Cardiac muscle cell (in vitro differentiated cells and primary cell): ENCODE measurements at places on chromosomes 4 and X. TPM values are rescaled to one million over a fixed set of nuclear protein-coding genes. Genes with fewer than 3 reads are reported as not detected.

Gene KLB
- polyA plus RNA-seq = 0.12 TPM in 1 of 2 replicates, not detected in the other

Gene GLRA2
- 0.12 TPM in 1 of 2 replicates, not detected in the other for polyA plus RNA-seq

Gene MAGEA1
- polyA plus RNA-seq = not detected in 2 replicates

GRCh38 chr4:129623233-129623875, 527.4 kb downstream of the C4orf33 start:
- DNase-seq = no peak
